Left ventricle myocardium inferior (tissue), 1 donor: ENCODE measurements at places on chromosomes 16 and 17. TPM values are rescaled to one million over a fixed set of nuclear protein-coding genes. Genes with fewer than 3 reads are reported as not detected.

- DNase-seq, result no peak
Measured at GRCh38 chr17:33582661-33583060, 289.6 kb upstream of the ASIC2 start.

DNA sequence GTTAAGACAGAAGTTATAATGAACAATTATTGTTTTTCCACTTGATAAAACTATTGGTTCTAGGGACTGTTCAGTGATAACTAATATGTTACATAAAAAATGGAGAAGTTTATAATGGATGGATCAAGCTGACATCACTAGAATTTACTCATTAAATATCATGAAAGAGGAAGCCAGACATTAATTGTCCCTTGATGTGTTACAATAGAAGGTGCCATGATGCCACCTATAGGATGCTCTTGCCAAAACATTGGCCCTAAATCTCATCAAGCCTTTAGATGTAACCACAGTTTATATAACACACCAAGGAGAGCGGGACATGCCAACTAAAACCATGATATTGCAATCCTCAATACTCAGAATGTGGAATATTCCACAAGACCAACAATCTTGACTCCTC lies 147.9 kb upstream of the MON1B start:
- no peak for DNase-seq

GRCh38 chr17:36182176-36183000 lies 6.0 kb upstream of the TBC1D3B start:
- no peak for DNase-seq

- no peak for DNase-seq
Measured at GRCh38 chr17:51585514-51586104, 325.3 kb downstream of the UTP18 start.

- DNase-seq, result no peak
Measured at GRCh38 chr17:7756968-7757367, 39.4 kb downstream of the DNAH2 start.

DNA sequence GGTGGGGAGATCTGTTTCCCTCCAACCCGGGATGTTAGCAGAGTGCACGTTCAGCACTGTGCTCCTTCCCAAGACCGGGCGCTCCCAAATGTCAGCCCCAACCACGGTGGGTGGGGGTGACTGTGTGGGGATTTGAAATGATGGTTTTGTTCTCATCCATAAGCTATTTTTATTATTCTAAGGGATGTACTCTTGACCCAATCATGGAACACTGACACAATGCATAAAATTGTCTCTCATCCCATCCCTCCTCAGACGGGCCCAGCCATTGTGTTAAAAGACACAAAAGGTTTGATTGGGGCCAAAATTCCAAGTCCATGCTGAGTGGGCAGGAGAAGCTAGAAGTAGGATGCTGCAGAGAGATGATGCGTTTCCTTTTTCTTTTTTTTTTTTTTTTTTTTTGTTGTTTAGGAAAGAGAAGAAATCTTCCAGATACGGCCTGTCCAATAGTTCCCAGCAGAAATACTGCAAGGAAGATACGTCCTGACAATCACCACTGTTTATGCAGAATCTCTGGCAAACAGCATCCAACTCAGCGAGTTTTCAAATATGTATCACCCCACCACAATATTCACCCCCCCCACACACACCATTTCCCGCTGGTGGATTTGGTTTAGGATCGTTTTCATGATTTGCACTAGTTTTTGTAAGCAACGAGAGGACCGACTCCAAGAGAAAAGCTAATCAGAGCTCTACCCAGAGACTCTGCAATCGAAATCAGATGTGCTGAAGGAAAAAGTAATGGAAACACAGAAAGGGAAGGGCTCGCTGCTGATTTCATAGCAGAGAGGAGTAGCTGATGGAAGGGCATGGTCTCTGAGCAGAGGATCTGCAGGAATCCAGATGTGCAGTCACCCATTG lies 163.5 kb upstream of the DYNLRB2 start:
- DNase-seq, result no peak

- no peak for DNase-seq
Measured at GRCh38 chr16:65069766-65070165, 52.1 kb downstream of the CDH11 start.

ASIC2 gene
- not detected for total RNA-seq

KRTAP4-1 gene
- not detected for total RNA-seq

TBC1D26 gene
- not detected for total RNA-seq

ZNF286A gene
- total RNA-seq, result 10.8 TPM

RNF43 gene
- 4.7 TPM for total RNA-seq

SLC9A5 gene
- total RNA-seq, result 1.3 TPM
